Suprapubic skin (tissue), 4 donors: ENCODE measurements at places on chromosomes 4 and X.

DNA sequence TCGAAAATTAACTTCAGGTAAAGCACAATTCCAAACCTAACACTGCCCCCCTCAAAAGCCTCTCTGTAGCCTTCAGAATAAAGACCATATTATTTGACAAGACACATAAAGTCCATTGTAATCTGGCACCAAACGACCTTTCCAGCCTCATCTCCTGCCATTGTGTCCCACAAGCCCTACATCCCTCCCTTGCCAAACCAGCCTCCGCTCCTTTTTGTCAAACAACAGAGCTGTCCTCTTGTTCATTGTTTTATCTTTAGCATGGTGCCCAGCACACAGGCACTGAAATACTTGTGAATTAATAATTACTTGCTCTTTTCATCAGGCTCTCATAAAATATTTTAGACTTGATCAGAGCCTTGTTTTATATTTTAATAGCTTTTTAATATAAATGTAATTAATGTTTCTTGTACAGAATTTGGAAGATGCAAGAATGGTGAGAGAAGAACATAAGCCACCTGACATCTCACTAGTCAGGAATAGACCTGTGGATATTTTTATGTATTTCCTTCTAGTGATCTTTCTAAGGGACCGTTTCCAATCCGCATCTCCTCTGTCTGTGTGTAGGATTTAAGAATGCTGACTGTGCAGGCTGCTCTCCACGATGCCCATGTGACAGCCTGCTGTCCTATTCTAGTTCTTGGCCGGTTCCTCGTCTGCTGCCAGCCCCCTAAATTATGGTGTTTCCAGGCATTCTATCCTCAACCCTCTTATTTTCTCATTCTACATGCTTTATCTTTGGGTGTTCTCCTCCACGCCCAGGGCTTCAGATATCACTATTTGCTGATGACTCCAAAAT is 3.0 kb upstream of the IRF2 start:
- no peak for DNase-seq

- no peak for DNase-seq
Measured at GRCh38 chr4:186827534-186827897, 103.9 kb upstream of the FAT1 start.

DNA sequence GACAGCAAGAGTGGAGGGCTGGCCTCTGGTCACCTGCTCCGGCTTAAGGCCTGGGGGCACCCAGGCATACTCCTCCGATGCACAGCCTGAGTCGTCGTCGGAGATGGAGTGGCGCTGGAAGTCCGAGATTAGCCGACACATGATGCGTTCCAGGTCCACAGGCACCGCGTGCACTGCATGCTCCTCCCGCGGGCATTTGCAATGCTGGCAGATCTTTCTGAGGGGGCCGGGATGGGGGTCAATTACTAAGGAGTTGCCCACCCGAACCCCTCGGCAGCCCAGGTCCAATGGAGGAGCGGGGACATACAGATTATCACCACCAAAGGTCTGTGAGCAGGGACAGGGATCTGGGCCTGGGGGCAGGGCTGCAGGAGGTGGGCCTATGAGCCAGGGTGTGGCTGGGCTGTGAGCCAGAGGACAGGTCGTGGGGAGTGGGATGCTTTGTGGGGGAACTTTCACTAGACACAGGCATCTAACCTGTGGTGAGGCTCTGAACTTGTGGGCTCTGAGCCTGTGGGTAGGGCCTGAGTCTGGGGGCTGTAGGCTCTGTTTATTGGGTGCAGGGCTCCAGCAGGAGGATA is 2.4 kb downstream of the PRICKLE3 start:
- DNase-seq, result no peak

- no peak for DNase-seq
Measured at GRCh38 chr4:181822005-181822375, 421.2 kb upstream of the TENM3 start.

GRCh38 chrX:63784346-63784901 is 590 bp downstream of the ARHGEF9 start:
- no peak for DNase-seq

DNA sequence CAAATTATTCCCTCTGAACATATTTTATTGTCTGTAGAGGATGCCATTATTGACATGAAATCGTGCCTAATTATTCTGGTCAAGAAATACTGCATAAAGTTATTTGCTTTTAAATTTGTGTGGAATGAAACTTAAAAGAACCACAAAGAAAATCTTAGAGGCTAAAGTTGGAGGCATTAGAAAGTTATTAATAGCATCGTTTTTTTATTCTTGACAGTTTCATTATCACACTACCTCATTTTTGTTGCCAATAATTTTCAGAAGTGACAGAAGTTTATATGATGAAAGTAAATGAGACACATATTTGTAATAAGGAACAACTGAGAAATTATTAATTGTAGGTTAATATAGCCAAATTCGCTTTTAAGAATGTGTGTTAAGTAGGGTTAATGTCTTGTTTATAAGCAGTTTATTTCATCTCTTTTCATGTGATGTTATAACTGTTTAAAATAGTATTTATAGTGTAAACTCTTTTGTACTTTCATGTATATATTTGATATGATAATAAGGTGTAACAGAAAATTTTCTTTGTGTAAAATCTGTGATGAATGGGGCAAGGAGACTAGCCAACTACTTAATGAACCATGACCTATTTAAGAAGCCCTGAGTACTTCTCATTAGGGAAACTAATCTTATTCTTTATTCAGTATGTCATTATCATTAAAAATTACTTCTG is 54.5 kb upstream of the GRIA2 start:
- DNase-seq, result no peak

- DNase-seq, result no peak
Measured at GRCh38 chr4:83626245-83626836, 90.4 kb downstream of the GPAT3 start.

GRCh38 chr4:6695660-6696610 is 2.3 kb downstream of the S100P start:
- DNase-seq, result no peak

- no peak for DNase-seq
Measured at GRCh38 chr4:115113506-115114106, at the start of gene NDST4. NDST4 (minus strand) TSS chr4:115113620; CDS start chr4:115077036, 36,584 bp downstream.

DNA sequence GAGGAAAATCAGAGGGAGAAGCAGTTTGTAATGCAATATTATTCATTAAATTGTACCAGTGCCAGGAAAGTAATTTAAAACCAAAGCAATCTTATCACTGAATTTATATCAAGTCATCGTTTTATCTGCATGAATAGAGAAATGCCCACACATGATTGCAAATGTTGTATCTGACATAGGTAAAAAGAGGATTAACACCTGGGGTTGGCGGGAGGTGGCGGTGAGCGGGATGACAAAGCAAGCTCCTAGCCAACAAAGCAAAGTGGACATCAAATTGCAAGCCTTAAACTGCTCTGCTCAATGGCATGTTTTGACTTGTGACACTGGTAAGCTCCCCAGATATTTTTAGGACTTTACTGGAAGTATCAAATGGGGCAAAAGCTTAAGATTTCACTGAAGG is 16.4 kb downstream of the HPGD start:
- no peak for DNase-seq

DNA sequence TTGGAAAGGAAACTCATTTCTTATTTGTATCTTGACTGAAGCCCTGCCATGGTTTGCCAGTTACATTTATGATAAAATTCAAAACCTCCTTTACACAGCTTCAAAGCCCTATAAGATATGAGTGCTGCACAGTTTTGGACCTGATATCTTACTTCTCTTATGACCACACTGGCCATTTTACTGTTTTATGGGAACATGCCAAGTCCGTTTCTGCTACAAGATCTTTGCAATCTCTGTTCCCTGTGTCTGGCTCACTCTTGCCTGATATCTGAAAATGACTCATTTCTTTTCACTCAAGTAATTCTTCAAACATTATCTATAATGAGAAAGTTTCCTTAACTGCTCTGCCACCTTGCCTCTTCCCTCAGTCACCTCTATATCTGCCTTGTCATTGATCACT is 247.3 kb downstream of the SPOCK3 start:
- DNase-seq, result no peak

DNA sequence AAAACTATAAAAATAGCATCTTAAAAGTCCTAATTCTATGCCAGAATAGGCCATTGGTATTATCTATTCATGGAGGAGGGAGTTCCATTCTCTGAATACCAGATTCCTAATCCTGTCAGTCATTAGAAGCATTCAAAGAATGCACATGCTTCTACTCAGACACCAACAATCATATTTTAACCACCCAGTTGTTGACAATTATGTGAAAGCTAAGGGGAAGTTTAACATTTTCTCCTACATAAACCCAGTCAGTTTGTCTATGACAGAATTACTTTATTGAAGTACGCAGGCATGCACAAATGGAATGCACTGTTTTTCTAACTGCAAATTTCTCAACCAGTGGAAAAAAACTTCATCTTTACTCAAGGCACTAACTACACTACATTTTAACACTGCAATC is 69.6 kb upstream of the MTNR1A start:
- no peak for DNase-seq

DNA sequence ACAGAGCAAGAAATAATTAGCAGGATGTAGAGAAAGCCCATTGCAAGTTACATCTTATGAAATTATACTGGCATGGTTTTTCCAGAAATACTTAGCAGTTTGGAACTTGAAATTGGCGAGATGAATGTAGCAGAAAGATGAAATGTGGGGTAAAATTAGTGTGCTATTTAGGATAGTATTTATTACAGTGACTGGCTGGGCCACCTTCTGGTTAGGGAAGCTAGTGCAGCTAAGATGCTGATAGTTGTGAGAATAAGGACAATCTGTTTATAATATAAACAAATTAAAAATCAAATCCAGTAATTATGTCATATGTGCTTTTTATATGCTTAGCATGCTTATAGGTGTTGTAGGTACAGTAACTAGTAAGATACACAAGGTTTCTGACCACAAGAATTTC is 74.8 kb downstream of the IL15 start:
- no peak for DNase-seq

DNA sequence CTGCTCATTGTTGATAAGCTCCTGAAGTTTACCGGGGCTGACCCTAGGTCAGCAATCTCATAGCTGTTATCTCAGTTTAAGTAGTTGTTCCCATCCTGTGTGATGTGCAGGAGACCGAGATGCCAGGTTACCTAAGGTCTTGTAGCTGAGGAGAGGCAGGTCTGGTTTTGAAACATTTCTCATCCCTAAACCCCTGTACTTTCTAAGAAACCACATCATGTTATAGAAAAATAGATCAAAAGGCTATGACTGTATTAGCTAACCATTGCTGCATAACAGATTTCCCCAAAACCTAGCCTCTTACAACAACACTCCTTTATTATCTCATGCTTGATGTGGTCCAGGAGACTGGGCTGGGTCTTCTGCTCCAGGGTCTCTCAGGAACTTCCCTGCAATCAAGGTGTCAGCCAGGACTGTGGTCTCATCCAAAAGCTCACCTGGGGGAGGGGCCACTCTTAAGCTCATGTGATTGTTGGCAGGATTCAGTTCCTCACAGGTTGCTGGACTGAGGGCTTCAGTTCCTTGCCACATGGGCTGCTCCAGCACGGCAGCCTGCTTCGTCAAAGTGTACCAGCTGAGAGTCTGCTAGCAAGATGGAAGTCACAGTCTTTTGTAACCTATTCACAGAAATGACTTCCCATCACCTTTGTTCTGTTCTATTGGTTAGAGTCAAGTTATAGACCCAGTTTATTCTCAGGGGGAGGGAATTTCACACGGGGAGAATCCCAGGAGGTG is 60.9 kb upstream of the CLCN4 start:
- DNase-seq, result no peak

- no peak for DNase-seq
Measured at GRCh38 chrX:72245461-72246089, 6.7 kb upstream of the ERCC6L start.

GRCh38 chr4:10108818-10109783 is 7.5 kb downstream of the WDR1 start:
- DNase-seq, result no peak

GRCh38 chrX:131874300-131874699 is 148.8 kb upstream of the STK26 start:
- no peak for DNase-seq

- no peak for DNase-seq
Measured at GRCh38 chr4:8009097-8009496, 69.4 kb upstream of the AFAP1 start.

GRCh38 chr4:176443646-176444409 is 124.1 kb downstream of the SPCS3 start:
- no peak for DNase-seq

- DNase-seq, result peak; percentile 92
Measured at GRCh38 chr4:94207469-94208224, at the start of gene SMARCAD1. SMARCAD1 (plus strand) TSS chr4:94207865; CDS start chr4:94208395, 530 bp downstream.

DNA sequence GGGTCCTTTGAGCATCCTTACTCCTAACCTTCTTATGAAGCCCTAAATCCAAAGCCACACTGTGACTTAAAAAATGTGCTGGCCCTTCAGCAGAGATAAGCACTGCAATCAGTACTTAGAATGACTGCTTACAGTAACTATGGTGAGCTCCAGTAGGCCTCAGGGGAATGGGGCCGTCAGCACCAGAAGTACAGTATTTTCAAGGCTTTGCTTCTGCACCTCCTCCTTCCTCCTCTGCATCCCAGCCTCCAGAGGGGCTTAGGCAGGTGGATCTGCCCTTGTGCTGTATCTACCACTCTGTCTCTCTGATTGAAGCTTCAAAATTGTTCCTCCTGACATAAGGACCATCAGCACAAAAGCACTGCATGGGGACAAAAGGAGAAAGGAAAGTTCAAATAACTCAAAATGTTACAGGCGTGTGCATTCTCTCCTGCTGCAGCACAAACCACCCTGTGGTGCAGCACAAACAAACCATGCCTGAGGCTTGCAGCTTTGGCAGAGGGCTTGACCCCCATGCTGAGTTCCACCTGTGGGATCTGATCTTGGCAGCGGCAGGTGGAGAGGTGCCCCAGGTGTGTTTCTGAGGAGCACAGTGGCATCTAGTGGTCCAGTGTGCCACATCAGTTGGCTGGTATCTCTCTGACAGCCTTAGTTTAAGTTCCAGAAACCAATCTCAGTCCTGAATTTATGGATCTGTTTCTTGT is 164.7 kb downstream of the SOWAHB start:
- DNase-seq, result no peak

DNA sequence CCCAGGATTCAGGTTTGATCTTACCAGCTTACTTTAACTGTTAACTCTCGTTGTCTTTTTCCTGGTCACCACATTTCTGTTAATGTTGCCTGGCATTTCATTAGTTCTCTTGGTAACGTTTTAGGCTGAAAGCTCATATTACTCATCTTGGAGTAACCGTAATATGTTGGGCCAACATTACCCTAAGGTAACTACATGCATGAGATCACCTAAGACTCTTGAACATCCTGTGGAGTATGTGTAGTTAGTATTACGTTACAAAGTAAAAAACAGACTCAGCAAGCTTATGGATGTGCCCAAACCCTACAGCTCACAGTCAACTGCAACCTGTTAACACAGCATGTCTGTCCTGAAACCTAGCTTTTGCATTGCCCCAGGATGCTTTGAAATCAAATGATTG is 203.3 kb upstream of the HS3ST1 start:
- no peak for DNase-seq

- no peak for DNase-seq
Measured at GRCh38 chr4:76087007-76087769, 12.7 kb downstream of the ART3 start.

DNA sequence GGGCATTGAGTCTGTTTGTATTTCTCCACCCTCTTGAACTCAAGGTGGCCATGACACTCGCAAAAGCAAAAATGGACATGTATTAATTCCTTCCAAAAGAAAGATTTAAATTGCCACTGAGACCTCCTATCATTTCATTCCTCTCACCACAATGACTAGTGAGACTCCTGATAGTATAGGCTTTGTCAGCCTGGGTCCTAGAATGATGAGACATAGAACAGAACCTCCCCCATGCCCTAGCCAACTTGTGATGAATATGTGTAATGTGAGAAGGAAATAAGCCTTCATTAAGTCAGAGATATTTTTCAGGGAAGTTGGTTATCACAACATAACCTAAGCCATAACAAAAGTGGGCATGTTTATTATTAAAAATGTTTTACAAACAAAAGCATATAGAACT is 62.5 kb downstream of the ASB9 start:
- no peak for DNase-seq
